Adipocyte (in vitro differentiated cells): ENCODE measurements at places on chromosomes 7 and 10.

DNA sequence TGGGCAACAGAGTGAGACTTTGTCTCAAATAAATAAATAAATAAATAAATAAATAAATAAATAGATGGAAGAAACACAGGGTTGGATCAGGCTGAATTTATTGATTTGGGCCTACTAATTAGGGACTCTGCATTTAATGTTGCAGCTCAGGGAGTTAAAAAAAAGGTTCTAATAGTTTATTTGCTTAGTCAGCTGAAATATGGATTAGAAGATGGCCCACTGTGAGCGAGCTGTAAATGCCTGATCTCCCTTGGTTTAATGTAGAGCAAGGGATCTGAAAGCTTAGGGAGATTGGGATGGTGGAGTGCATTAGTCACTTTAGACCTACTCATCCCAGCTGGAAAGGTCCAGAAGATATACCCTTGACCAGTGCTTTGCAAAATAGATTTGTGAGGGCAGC, 25.1 kb upstream of the PDIA4 start:
- no peak for DNase-seq

DNA sequence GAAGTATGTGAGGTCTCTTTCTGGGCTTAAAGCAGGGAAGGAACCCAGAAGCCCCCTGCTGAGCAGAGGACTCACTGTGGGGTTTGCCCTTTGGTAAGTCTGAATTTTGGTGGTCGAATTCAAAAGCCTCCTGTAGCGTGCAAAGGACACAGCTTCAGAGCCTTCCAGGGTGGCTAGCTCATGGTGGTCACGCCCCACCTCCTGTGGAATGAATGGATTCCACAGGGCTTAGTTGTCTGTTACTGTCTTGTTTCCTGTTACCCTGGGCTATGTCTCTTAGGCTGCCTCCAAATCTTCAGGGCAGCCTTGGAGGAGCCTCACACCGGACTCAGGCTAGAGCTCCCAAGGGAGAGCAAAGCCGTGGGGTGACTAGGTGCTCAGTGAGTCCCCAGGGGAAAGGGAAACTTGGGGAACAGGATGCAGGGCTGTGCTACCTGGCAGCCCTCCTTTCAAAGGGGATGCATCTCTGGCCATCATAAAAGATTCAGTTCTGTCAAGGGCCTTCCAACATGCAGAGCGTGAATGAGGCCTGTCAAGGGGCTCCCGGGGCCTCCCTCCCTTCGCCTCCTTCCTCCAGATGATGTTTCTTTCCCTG, 211.7 kb downstream of the CCSER2 start:
- DNase-seq, result peak; percentile 75

- DNase-seq, result no peak
These were observed 3.6 kb downstream of the SFXN4 start for GRCh38 chr10:119161680-119162451.

DNA sequence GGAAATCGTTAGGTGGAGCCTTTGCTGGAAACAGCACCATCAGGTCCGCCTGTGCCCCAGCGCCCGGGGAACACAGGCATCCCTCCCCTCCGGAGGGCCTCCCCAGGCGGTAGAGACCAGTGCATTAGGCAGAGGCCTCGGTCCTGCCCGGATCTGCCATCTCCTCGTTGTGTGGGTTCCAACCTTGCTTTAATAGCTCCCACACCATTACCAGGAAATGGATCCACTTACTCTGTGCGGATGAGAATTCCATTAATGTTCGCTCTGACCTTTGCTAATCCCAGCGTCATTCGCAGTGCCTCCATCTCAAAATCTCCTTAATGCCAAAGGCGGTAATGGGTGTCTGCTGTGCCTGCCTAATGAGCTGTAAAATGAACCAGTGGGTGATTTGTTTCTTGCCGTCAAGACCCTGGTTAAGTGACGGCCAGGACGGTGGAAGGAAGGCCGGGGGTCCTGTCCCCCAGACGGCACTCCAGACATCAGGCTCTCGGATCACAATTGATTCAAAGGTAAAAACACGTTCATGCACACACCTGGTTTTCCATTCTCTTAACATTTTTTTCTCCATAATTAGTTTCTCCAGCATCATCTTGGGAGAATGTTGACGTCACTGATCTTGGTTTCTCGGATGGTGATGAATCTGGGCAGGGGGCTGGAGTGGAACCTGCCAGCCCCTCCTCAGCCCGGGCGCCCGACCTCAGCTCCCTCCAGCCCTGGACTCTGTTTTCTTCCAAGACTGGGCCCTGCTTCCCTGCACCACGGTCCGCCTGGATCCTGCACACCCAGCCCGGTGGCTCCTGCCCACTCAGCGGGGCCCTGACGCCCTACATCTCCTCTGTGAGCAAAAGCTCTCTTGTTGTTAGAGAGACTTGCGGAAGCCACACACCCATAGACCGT, 22.8 kb upstream of the FAM20C start:
- DNase-seq, result no peak

GRCh38 chr7:50359995-50360925, 55.7 kb downstream of the IKZF1 start:
- DNase-seq, result no peak

GRCh38 chr10:125868372-125868975, 12.6 kb downstream of the DHX32 start:
- peak; percentile 68 for DNase-seq

- peak; percentile 86 for DNase-seq
These were observed 880 bp upstream of the ELN start for GRCh38 chr7:74026903-74027682.

GRCh38 chr7:28219793-28220192, 39.2 kb upstream of the JAZF1 start:
- DNase-seq, result no peak
